Skin of body (tissue), 3 donors: ENCODE measurements at places on chromosomes 2 and 18. TPM values are rescaled to one million over a fixed set of nuclear protein-coding genes. Genes with fewer than 3 reads are reported as not detected.

Gene IL37
- total RNA-seq, result 2.0 TPM

Gene CPLX4
- total RNA-seq, result not detected

Gene ANKRD30B
- 0.20 TPM for total RNA-seq

Gene DSG2
- total RNA-seq, result 23.3 TPM

Gene SERPINB8
- 12.4 TPM for total RNA-seq

Gene ANKRD62
- total RNA-seq, result not detected

Gene C2orf72
- 0.39 TPM for total RNA-seq
